NCI-H187 treated with DMSO at 0.1 percent for 48 hours (cell line): ENCODE measurements at places on chromosomes 16 and 17.

DNA sequence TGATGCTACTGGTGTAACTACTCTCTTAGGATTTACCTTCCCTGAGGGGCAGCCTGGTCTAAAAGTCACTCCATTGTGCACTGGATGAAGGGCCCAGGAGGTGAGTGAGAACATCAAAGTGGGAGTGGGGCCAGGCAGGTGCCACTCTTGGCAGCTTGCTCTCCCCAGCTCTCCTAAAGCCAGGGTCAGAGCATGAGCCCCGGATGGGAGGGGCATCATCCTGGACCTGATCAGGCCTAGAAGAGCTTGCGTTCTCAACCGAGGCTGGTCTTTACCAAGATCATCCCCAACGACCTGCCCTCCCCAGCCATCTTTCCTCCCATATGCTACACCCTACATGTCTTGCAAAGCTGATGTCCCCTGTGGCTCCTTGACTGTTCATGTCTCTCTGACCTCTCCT is 87.1 kb downstream of the AIPL1 start:
- DNase-seq: no peak

- no peak for DNase-seq
These were observed 8.1 kb downstream of the NDE1 start for GRCh38 chr16:15658149-15658548.

DNA sequence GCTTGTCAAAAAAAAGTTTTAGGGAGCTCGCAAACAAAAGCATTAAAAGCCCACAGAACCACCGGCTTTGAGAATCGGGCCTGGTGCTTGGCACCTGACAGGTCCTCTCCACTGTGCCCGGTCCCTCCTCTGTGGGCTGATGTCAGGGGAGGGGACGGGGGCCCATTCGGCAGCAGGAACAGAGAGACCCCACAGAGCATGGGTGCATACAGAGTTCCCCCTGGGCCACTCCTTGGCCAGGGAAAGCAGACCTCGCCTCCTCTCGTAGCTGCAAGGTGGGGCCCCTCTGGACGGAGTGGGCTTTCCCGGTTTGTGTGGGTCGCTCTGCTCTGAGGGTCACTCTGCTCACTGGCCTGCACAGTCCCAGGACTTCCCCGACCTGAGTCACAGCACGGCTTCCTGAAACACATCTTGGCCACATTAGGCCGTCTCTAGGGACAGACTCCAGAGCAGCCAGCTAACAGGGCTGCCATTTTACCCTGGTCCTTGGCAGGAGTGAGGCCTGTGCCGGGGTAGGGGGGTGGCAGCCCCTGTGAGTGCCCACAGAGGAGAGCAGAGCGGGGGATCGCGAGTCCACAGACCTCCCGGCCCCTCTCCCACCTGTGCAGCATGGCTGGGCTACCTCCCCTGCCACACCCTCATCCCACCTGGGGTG is 11.1 kb downstream of the CBFA2T3 start:
- no peak for DNase-seq

DNA sequence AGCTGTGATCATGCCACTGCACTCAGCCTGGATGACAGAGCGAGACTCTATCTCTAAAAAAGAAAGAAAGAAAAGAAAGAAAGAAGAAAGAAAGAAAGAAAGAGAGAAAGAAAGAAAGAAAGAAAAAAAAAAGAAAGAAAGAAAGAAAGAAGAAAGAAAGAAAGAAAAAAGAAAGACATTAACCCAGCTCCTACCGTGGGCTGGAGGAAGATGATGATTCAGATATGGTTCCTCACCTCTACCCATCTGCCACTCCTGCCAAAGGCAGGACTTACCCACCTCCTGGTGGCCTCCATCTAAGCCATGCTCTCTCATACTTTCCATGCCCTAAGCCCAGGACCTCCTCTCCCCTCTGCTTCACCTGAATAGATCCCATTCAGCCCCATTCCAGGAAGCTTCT is 93.3 kb upstream of the LHX1 start:
- no peak for DNase-seq

DNA sequence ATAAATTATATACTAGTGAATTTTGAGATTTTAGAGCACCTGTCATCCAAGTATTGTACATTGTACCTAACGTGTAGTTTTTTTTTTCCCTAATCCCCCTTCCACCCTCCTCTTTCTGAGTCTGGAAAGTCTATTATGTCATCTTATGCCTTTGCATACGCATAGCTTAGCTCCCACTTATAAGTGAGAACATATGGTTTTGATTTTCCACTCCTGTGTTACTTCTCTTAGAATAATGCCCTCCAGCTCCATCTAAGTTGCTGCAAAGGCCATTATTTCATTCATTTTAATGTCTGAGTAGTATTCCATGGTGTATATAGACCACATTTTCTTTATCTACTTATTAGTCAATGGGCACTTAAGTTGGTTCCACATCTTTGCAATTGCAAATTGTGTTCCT is 177.0 kb upstream of the C16orf82 start:
- no peak for DNase-seq
